Bronchial epithelial cell (primary cell): ENCODE measurements at places on chromosomes 7 and 10. TPM values are rescaled to one million over a fixed set of nuclear protein-coding genes. Genes with fewer than 3 reads are reported as not detected.

DNA sequence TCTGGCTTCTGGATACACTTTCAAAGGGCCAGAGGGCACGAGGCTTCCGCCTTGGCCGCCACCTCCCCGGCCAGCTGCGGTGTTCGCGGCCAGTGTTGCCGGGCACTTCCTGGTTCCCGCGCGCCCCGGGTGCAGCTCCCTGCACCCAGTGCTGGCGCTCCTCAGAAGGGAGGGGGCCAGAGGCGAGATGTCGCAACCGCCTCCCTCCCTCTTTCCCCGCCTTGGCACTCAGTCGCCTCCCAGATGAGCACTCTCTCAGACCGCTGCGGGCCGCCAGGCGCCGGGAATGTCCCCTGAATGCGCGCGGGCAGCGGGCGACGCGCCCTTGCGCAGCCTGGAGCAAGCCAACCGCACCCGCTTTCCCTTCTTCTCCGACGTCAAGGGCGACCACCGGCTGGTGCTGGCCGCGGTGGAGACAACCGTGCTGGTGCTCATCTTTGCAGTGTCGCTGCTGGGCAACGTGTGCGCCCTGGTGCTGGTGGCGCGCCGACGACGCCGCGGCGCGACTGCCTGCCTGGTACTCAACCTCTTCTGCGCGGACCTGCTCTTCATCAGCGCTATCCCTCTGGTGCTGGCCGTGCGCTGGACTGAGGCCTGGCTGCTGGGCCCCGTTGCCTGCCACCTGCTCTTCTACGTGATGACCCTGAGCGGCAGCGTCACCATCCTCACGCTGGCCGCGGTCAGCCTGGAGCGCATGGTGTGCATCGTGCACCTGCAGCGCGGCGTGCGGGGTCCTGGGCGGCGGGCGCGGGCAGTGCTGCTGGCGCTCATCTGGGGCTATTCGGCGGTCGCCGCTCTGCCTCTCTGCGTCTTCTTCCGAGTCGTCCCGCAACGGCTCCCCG, at the start of gene FFAR4:
Gene FFAR4 (plus strand): TSS at position 231 of the 842 bp plus-strand sequence. CDS start 56 bp downstream, at position 287.
- DNase-seq: no peak

Gene TACR2
- total RNA-seq: under 0.01 TPM in 1 of 2 replicates, not detected in the other

DNA sequence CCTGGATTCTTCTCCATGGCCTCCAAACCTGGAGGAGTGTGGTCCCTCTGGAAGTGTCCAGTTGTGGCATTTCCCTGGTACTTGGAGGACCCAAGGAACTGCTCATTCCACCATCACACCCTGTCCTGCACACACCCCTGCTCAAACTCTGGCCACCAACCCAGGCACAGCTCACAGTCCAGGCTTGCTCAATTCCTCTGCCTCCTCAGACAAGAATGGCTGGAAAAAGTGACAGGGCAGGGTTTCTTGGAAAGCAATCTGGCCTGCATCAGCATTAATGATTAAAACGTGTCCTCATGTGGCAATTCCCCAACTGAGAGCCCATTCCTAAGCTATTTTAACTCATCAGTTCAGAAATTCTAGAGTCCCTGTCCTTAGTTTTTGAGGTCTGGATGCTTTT, 17.2 kb upstream of the TPST1 start:
- DNase-seq: peak; percentile 29

Gene ECHDC3
- 1.6 and 10.0 TPM in 2 replicates for total RNA-seq

Gene SP4
- 5.3 and 7.3 TPM in 2 replicates for total RNA-seq
